IgD-negative memory B cell (primary cell): ENCODE measurements at places on chromosomes 1 and 21. TPM values are rescaled to one million over a fixed set of nuclear protein-coding genes. Genes with fewer than 3 reads are reported as not detected.

The ADCY10 gene
- 0.49 TPM for polyA plus RNA-seq

The FCRL1 gene
- 141 TPM for polyA plus RNA-seq

The RBM34 gene
- polyA plus RNA-seq: 86.7 TPM

The HSD11B1 gene
- polyA plus RNA-seq: not detected

The PTPN7 gene
- polyA plus RNA-seq: 18.7 TPM

The PRAMEF17 gene
- polyA plus RNA-seq: not detected

The APOBEC4 gene
- not detected for polyA plus RNA-seq

The CD34 gene
- polyA plus RNA-seq: not detected

The RIIAD1 gene
- not detected for polyA plus RNA-seq

The MROH9 gene
- polyA plus RNA-seq: not detected

The TGFBR3 gene
- 2.3 TPM for polyA plus RNA-seq
